C1 segment of cervical spinal cord (tissue), 14 donors: ENCODE measurements at places on chromosomes 5 and 9.
A peak's percentile ranks its signal among the peaks of the same experiment; 100 is the strongest.

DNA sequence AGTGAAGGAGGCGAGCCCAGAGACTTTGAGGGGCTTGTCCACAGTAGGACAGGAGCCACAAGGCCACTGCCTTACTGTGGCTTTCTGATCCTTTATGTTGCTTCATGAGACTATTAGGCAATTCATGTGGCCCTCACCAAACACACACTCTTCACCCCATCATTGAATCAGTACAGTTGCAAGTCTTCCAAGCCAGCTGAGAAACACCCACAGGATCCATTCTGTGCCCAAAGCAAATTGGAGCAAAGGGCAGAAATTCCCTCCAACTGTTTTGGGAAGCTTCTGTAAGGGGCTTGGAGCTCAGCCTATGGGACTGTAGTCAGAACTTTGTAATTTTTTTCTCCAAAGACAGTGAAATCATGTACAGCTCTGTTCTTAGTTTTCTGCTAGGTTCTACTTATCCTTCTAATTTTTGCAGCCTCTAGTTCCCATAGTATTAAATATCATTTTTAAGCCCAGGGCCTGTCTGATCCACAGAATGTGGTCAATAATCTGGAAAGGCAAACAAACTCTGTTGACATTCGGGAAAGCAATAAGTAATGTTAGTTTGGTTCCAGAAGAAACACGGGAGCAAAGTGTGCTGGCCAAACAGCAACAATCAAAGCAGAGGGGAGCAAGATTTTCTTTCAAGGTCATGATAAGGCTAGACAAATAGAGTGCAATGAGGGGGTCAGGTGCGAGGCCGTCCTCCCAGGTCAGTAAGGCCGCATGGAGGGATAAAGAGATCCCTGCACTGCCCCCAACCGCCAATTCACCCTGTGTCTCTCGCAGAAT, 47.0 kb downstream of the UBE2QL1 start:
- DNase-seq: no peak

DNA sequence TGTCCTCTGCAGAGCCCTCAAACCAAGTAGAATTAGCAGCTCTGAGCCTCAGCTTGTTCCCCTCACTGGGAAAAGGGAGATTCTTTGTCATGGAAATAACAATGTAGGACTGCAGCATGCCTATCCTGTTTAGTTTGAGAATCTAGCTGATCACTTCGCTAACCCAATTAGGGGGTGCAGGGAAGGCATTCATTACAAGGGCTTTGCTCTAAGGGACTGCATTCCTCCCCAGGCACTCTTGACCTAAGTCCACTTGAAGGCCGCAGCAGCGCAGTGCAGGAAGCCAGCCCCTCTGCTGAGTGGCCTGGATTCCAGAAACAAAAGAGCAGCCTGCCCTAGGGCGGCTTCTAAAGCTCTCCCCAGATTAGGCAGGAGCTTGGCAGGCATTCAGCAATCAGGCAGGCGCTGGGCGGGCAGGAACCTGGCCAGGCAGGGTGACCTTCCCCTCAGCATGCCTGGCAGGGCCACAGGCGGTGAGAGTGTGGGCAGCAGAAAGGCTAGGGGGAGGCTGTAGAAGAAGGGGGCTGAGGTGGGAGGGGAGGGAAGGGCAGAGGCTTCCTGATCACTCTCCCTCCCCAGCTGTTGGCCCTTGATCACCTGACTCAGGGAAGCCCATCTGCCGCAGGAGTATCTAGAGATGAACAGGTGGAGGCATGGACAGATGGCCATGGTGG, 24.8 kb downstream of the CCNJL start:
- DNase-seq: peak; percentile 11

- DNase-seq: no peak
Observed at GRCh38 chr5:57478826-57479225, 3.8 kb downstream of the ACTBL2 start.

- no peak for DNase-seq
Observed at GRCh38 chr5:165370794-165371193, 1865.4 kb downstream of the MAT2B start.
